Frontal cortex (tissue), 4 donors: ENCODE measurements at places on chromosomes 11 and 22. TPM values are rescaled to one million over a fixed set of nuclear protein-coding genes. Genes with fewer than 3 reads are reported as not detected.

Gene GGTLC2
- total RNA-seq: not detected

Gene OR4A16
- total RNA-seq: not detected

Gene TM7SF2
- total RNA-seq: 54.6 TPM

Gene CD248
- total RNA-seq: 1.2 TPM

Gene OR5B17
- not detected for total RNA-seq

Gene XKR3
- not detected for total RNA-seq

Gene CCDC157
- total RNA-seq: 5.3 TPM
